ENCODE measurements at places on chromosomes 7 and 10.

- DNase-seq: no peak
Measured at GRCh38 chr7:50729962-50730361, 52.7 kb downstream of the GRB10 start.

GRCh38 chr10:77865580-77866324 is 60.8 kb downstream of the DLG5 start:
- no peak for DNase-seq

- DNase-seq: no peak
Measured at GRCh38 chr10:100025576-100025975, 15.8 kb upstream of the DNMBP start.

- no peak for DNase-seq
Measured at GRCh38 chr10:131141207-131141606, 170.3 kb downstream of the TCERG1L start.

DNA sequence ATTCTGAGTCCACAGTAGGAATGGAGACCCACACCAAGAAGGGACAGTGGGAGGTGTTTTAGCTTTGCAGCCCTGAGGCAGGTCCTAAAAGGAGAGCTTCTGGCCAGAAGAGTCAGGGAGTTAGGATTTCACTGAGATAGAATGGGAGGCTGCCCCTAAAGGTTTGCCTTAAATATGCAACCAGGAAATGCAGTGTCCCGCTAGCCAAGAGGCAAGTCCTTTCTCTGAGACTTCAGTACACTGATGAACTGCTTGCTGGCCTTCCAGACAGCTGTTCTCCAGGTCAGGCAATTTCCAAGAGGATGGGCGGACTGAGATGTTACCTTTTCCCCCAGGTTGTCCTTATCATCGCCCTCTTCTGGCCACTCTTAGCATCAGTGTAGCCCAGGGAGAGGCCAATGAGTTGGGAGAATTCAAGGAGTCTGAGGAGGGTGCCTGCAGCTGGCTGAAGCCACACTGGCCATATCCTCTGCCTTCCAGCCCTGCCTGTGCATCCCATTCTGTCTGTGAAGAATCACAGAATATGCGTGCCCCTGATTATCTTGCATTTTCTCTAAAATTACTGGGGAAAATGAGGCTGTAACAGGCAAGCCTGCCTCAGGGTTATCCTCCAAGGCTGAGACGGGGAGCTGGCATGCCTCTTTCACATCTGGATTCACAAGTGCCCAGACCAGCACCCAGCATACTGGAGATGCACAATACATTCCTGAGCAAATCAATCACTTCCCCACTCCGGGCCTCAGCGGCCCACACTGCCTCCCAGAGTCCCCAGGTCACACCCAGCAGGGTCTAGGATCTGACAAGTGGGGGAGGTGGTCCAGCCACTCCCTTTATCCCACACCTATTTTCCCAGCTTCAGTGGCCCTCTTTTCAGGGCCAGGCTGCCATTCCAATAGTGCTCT is 2.4 kb downstream of the TLL2 start:
- peak; percentile 26 for DNase-seq

GRCh38 chr7:47991270-47991669 is 11.9 kb upstream of the HUS1 start:
- no peak for DNase-seq

DNA sequence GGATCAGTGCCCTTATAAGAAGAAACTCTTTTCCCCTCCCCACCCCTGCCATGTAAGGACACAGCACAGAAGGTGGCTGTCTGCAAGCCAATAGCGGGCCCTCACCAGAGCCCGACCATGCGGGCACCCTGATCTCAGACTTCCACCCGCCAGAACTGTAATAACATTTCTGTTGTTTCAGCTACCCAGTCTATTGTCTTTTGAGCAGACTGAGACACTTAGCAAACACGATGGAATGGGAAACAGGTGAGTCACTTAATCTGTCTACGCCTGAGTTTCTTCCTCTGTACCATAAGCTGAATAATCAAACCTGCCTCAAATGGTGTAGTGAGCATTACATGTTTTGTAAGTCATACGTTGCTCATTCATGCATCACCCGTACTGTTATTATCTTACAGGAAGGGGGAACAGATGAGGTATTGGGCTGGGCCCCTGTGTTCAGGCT is 58.2 kb downstream of the STRA8 start:
- DNase-seq: no peak
